GM04504 (cell line): ENCODE measurements at places on chromosomes 2 and 18.

DNA sequence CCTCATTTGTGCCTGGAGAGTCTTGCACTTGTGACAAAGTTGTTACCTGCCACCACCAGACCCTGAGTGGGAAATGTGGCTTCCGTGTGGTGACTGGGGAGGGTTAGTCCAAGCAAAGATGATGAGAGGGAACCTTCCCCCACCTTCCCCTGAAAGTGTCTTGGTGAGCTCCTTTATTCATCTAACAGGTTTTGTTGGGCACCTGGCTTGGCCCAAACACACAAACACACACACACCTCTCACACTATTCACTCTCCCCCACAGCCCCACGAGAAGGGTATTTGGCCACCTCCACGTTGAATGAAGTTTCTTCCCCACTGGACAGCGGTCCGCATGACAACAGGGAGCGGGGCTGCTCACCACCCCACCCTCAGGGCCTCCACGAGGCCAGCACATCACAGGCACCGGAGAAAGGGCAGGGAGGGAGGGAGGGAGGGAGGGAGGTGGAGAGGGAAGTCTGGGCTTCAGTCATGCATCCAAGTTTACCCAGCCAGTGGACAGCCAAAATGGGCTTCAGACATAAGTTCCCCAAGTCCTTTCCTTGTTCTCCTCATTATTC lies 1.4 kb downstream of the CIB4 start:
- no peak for DNase-seq

DNA sequence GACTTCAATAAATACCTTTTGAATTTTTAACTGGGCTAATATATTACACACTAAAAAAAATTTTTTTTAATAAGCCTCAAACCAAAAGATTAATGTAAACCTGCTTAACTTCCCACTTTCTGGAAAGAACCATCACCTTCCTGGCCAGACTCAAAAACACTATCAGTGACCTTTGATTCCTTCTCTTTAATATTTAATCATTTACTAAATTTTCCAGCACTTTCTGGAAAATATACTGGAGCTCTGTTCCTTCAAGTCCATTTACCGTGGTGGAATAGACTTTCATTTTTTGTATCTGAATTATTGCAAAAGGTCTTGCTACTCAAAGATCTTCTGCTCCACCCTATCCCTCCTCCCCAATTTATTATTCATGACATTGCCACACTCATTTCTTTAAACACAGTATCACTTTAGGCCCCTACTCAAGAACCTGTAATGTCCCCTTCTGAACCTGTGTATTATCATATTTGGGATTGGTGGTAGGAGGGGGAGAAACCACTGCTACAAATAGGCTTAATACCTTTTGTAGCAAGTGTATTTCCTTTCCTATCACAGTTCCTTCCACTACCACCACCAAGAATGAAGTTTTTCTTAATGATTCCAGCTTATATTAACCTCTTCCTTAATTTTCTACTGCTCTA lies 7.4 kb downstream of the PPP4R3B start:
- DNase-seq = no peak

- no peak for DNase-seq
These were observed 954 bp downstream of the CCNT2 start for GRCh38 chr2:134919341-134920210.

DNA sequence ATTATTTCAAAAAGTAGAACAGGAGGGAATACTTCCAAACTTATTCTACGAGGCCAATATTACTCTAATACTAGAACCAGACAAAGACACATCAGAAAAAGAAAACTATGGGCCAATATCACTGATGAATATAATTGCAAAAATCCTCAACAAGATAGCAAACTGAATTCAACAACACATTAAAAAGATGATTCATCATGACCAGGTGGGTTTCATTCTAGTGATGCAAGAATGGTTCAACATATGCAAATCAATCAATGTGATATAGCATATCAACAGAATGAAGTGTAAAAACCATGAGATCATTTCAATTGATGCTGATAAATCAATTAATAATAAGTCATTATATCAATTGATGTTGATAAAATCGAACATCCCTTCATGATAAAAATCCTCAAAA lies 22.4 kb upstream of the EML6 start:
- no peak for DNase-seq
